ENCODE measurements at places on chromosomes 4 and X.

GRCh38 chr4:86452422-86452891, 92.6 kb upstream of the MAPK10 start:
- no peak for DNase-seq

- no peak for DNase-seq
These were observed 40.9 kb downstream of the COX18 start for GRCh38 chr4:73028621-73029020.

DNA sequence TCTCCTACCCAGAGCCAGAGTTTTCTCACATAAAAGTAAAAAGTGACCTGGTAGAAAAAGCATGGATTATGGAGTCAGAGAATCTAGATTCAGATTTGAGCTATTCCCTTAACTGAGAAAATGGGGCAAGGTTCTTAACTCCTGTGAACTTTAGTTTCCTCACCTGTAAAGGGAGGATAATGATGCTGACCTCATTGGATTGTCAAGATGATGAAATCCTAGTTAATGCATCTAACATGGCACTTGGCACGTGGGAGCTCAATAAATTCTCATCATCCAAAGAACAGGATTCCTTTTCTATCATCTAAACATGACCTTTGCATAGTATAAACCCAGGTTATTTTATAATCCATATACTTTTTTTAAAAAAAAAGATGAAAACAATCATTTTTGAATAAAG, 18.6 kb downstream of the FHDC1 start:
- DNase-seq, result no peak

DNA sequence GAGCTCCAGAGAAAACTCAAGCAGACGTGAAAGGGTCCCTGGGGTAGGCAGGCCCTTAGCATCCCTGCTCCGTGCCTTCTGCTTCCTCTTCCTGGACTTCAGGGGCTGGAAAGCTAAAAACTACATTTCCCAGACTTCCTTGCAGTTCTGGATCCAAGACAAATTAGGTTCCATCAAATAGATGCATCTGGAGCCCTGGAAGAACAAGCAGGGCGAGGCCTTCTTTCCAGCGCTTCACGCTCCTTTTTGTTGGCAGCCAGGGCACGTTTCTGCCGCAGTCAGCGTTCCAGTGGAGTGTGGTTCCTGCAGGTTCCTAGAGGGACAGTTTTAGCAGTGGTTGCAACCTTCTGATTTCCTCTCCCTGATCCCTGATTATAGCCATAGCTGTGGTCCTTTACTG, 53.6 kb upstream of the MSX1 start:
- no peak for DNase-seq

GRCh38 chr4:15018361-15018760, 16.1 kb downstream of the CPEB2 start:
- no peak for DNase-seq

DNA sequence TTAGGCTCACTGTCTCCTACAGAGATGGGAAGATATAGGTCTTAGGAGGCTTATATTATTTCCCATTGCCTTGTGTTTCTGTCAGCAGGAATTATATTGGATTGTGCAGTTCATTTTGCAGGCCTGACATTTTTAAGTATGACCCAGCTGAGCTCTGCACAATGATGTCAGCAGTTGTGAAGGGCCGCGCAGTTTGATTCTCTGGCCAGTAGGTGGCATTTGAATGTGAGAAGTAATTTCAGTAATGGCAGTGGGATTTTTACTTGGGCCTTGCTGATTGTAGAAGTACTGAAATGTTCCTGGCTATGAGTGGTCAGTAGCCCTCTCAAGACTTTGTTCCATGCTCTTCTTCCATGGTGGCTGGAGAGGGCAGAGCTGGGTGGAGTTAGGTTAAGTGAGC, 247.2 kb upstream of the MTMR8 start:
- no peak for DNase-seq

DNA sequence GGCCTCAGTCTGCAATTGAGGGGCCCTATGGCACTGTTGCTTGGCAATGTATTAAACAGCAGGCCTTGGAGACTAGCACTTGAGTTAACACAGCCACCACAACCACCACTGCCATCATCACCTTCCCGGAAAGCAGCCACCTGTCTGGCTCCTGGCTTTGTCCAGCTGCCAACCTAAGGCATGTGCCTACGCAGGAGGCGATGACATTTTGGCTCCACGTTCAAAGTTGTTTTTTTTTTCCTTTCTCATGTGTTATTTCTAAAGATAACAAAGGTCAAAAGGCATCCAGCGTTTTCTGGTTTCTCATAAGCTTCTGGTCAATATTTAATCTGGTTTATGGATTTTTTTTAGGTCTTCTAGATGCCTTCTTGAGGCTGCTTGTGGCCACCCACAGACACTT, 7.5 kb downstream of the CLDN2 start:
- peak; percentile 18 for DNase-seq

GRCh38 chr4:184255361-184255760, 37.7 kb upstream of the ENPP6 start:
- no peak for DNase-seq

DNA sequence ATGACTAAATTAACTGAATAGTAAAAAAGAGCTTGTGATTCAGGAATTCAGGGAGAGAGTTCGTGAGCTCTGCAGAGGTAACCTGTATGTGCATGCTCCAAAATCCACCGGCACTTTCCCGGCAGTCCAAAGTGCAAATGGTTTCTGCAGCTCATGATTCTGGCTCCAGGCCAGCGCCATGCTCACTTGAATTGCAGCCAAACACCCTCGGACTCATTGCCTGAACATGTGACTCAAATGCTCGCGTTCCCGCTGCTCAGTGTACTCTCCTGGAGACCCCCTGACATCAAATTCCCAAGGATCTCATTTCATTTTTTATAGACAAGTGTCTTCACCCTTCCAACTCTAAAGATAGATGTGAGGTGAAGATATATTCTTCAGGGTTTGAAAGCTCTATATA, 44.1 kb upstream of the SH3RF1 start:
- peak; percentile 31 for DNase-seq

GRCh38 chrX:148806145-148806870, 305.9 kb downstream of the AFF2 start:
- DNase-seq, result no peak

DNA sequence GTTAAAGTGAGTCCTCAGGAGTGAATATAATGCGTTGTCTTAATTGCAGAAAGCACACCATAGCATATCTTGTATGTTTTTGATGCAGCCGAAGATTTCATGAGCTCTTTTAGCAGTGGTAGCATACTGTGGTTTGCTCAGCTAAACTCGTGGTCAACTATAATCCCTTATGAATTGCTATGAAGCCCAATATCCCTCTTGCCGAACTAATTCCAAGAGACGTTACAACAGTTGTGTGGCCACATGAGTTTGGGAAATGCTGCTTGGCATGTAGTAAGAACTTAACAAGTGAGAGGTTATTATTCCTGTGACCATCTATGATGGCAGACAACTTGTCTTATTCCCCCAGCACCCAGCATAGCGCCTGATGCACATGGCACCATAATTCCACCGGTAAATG, 30.7 kb downstream of the SYAP1 start:
- no peak for DNase-seq

DNA sequence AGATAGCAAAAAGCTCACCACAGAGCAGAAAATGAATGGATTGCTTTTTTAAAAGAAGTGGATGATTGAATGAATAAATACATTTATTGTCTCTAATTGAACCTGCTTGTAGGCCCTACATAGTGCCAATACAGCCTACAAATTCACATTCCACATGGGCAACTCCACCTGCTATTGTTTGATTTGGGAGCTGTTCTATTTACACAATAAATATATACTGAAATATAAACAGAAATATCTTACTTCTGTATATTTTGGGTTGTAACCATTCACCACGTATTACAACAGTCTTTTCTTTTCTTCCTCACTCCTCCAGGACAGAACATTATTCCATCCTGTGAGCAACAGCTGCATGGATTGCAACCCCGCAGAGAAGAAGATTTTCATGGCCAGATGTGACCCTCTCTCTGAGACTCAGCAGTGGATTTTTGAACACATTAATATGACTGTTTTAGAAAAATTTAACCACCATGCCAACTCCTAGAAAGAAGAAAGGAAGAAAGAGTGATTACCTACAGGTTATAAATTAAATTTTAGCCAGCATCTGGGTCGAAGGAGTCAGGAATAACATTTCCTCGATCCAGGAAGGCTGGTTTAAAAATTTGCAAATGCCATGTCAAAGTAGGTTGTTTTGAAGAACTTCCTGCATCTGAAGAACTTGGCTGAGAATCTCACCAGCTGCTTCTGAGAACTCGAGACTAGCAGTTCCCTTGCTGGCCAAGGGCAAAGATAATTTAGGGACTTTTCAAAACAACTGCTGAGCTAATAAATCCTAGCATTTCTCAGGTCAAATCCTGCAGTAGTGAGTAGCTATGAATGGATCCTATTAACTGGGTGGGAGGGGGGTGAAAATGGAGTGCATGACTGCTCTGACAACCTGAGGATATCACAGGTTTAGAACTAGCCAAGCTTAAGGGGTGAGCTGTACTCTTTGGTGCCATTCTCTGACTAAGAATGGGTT, 128.7 kb upstream of the GALNT7 start:
- no peak for DNase-seq
